ENCODE measurements at places on chromosomes 1 and 21.

GRCh38 chr1:64234714-64235113 lies 31.3 kb downstream of the UBE2U start:
- DNase-seq: no peak

- DNase-seq: no peak
Observed at GRCh38 chr1:114131526-114132220, 22.0 kb downstream of the SYT6 start.

DNA sequence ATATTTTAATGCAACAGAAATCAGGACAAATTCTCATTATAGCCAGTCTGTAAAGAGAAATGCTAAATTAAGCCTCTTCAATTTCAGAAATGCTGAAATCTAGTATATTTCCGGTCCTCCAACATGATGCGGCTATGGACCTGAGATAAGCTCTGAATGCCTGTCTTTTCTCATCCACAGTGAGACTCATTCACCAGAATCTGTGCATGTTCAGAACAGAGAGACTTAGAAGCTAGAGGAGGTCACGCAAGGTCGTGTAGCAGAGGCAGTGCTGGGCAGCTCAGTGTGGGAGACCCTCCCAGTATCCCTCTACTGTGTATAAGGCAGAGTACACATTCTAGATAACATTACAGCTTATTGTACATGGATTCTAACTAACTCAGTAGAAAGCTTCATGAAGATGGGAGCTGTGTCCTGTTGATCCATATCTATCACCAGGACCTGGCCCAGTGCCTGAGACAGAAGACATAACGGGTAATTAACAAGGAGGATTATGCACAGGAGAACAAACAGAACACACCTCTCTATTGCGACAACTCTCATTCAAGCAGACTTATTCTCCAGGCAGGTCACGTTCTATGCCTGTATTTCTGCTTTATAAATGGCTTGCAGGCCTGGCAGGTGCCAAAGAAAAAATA lies 97.0 kb upstream of the COA6 start:
- no peak for DNase-seq

DNA sequence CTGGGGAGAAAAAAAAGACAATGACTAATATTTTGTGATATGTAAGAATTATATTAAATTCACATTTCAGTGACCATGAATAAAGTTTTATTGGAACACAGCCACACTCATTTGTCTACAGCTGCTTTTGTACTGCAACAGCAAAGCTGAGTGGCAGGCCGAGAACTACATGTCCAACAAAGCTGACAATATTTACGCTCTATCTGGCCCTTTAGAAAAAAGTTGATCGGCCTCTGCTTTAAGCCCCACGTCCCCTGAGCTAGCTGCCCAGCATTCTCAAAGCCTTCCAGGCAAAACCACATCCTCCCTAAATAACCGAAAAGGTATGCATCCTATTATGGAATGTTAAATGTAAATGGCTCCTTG lies 8.6 kb downstream of the SLC2A1 start:
- no peak for DNase-seq

- DNase-seq: no peak
Observed at GRCh38 chr1:102886638-102887037, 221.7 kb downstream of the COL11A1 start.

GRCh38 chr1:240234485-240235210 lies 143.0 kb downstream of the FMN2 start:
- DNase-seq: no peak

DNA sequence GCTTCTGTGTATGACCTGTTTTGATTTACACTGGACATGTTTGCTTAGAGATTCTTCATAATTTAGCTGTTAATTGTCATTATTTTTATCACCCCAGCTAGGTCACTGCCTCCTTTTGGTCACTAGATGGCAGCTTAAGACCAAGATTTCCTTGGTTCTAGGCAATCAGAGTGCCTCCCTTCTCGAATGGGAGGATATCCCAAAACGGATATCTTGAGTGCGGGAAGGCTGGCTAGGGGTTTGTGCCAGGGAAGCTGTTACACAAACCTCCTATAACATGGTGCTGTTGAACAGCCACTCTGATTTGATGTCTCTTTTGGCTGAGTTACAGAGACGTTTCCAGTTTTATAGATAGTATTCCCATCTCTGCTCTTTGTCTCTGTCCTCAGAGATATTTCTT lies 283.5 kb downstream of the S1PR1 start:
- DNase-seq: no peak

DNA sequence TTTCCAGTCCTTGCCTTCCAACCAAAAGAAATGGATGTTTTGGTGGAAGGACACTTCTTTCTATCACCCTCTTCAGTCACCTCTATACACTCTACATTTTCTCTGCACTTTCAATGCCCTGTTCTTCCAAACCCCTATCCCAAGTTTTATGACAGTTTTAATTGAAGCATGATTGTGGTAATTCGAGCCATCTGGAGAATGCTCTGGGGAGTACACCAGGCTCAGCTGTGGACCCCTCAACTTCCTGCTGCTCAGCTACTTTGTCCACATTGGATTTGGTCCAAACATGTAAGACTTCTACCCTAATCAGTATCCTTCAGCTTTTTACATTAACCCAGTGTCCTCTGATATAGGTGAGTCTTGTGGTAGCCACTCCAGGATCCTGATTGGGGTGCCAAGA lies 129.6 kb downstream of the SYT2 start:
- no peak for DNase-seq

DNA sequence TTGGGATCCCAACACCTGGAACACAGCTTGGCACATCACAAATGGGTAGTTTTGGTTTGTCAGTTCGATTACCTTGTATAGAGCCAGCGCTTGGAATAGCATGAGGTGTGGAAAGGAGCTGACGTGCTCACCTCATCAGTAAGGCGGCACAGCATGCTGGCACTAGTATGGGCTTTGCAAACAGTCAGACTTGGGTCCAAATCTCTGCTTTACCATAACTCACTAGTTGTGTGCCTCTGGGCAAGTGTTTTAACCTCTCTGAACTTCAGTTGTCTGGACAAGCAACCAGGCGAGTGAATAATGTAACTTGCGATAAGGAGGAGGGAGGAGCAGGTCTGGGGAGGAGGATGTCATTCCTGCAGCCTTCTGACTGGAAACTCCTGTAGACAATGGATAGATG lies 26.3 kb upstream of the NEK2 start:
- no peak for DNase-seq

- no peak for DNase-seq
Observed at GRCh38 chr1:182350839-182351238, 40.8 kb downstream of the GLUL start.

DNA sequence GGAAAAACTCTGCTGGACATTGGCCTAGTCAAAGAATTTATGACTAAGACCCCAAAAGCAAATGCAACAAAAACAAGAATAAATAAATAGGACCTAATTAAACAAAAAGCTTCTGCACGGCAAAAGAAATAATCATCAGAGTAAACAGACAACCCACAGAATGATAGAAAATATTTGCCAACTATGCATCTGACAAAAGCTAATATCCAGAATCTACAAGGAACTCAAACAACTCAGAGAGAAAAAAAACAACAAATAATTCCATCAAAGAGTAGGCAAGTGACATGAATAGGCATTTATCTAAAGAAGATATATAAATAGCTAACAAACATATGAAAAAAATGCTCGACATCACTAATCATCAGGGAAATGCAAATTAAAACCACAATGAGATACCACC lies 91.2 kb upstream of the PALMD start:
- DNase-seq: no peak

- DNase-seq: no peak
Observed at GRCh38 chr1:39384305-39384704, 107.1 kb upstream of the BMP8A start.

DNA sequence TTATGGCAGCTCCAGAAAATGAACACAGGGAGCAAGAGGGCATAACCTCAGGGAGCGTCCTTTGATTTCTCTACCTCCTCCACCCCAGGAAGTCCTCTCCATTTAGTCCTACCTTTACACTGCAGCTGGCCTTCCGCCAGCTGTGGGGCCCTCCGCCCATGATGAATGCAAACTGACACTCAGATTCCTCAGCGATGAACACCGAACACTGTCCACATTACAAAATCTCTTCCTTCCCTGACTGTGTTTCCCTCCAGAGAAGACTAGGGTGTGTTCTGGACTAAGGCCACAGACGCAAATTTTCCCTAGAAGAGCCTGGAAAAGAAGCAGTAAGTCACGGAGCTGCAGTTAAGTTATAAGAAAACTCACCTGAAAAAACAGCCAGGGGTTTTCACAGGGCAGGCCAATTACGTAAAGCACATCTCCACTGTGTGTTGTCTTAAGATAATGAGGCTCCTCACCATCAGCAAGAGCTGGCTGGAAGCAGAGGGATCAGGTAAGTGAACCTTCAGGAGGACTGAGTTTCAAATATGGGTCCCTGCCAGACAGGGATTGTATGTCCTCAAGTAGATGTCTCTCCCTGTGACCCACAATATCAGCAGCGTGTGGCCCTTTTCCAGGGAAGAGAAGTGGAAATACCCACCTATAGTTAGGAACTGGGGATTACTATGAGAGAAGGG lies 46.3 kb upstream of the ATP1B1 start:
- no peak for DNase-seq

DNA sequence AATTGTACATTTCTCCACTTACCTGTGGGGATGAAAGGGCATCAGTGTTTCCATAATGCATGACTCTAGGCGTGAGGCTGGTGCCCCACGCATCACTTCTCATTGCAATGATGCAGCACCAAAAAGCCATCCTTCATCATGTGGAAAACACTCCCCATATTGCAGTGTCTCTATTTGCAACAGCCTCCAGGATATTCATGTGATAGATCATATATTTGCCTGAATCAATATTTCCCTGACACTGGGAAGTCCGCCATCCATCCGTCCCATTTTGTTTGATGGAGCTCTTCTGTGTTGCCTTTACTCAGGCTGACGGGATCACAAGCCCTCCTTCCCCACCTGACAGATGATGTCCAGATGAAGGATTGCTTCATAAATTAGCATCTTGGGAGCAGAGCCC lies 74.5 kb upstream of the CAMK1G start:
- DNase-seq: no peak

- DNase-seq: no peak
Observed at GRCh38 chr1:191508239-191508638, 650.0 kb upstream of the RGS18 start.

GRCh38 chr1:186717286-186717685 lies 37.1 kb upstream of the PTGS2 start:
- DNase-seq: no peak

DNA sequence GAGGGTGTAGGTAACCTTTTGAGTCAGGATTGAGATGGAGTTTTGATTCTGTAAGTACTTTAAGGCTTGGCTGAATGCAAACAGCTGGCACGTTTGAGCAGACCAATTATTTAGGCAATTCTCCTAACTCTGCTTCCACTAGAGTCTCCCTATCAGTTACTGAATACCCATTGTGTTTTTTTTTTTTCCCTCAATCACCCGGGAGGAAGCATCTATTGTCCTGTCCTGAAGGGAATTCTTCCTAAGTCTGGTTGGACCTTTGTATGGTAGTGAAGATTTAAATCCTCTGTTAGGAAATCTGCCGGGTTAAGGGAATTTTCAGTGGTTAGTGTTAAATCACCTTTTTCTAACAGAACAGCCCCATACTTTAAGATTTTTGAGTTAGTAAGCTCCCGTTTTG lies 571.2 kb upstream of the USP24 start:
- no peak for DNase-seq

DNA sequence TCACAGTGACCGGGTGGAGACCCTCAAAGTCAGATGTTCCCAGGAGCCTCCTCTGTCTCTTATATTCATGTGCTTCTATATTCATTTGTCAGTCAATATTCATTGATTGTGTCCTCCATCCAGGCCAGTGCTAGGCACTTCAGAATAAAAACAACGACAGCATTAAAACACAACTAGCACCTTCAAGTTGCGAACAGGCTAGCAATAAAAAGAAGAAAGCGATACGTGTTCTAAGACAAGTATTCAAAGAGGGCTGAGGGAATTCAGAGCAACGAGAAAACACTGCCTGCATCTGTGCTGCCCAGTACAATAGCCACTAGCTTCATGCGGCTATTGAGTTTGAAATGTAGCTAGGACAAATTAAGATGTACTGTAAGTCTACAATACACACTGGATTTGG lies 138.0 kb downstream of the PLXNA2 start:
- DNase-seq: no peak

- DNase-seq: no peak
Observed at GRCh38 chr1:2108213-2108876, 58.1 kb downstream of the PRKCZ start.

GRCh38 chr1:240803151-240803550 lies 191.2 kb upstream of the GREM2 start:
- DNase-seq: no peak

- DNase-seq: no peak
Observed at GRCh38 chr1:32818804-32819541, 1.5 kb downstream of the S100PBP start.

DNA sequence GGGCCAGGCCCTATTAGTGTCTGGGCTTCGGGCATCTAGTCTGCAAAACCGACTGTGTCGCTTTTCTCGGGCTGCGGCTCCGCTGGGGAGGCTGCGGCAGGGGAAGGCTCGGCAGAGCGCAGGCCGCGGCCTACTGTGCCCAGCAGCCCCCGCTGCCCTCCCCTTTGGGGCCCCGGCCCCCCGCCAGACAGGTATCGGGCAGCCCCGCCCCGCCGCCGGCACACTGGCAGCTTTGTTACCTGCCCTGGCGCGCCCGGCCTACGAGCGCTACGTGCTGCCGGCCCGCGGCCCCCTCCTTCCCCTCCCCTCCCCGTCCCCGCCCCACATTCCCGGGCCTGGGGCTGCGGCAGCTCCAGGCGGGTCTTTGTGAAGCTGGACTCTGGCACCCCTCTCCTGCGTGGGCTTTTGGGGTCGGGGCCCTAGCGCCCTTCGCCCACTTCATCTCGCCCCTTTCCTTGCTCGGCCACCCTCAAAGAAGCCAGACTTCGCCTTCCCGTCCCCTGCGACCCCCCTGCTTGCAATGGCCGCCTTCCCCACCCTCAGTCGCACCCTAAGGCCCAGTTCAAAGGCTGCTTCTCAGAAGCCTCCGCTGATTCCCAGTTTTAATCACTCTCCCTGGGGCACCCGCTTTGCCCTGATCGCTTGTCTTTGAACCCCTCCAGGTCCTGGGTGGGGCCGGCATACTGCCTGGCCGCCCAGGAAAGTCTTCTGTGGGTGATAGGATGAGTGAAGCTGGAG lies 48.9 kb upstream of the SLC2A1 start:
- no peak for DNase-seq

GRCh38 chr1:3037281-3038040 lies 16.2 kb downstream of the ACTRT2 start:
- DNase-seq: no peak

DNA sequence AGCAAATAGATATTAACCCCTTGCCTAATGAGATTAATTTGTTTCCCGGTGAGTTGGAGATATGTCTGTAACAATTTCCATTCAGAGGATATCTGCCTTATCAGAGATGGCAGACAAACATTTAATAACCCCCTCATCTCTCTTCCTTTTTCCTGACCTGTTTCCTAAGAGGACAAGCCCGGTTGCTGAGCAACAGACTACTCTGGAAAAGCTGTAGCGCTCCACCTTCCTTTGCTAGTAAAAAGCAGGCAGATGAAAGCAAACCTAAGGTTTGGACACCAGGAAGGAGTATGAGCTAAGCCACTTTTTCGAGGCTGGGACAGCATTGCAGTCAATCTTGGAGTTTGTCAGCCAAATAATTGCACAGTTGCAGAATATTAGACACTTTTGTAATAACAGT lies 82.4 kb downstream of the RGS21 start:
- no peak for DNase-seq

Measured in stimulated activated CD4-positive, alpha-beta T cell treated with anti-CD3 and anti-CD28 coated beads, Interleukin-15, amount 100 ng/mL, for 1 hour (primary cell).